Activated T-helper 9 cell treated with anti-CD3 and anti-CD28 coated beads, Interleukin-2, amount 50 U/mL, for 16 hours (primary cell): ENCODE measurements at places on chromosomes 13 and 19.

- DNase-seq: no peak
These were observed 14.2 kb upstream of the PNMA8C start for GRCh38 chr19:46442808-46443450.

- no peak for DNase-seq
These were observed 51.3 kb downstream of the SUCLA2 start for GRCh38 chr13:47949799-47950198.

- DNase-seq: no peak
These were observed 22.0 kb upstream of the GPR18 start for GRCh38 chr13:99280166-99280565.

- no peak for DNase-seq
These were observed 201.5 kb upstream of the CSNK1A1L start for GRCh38 chr13:37306778-37307544.

DNA sequence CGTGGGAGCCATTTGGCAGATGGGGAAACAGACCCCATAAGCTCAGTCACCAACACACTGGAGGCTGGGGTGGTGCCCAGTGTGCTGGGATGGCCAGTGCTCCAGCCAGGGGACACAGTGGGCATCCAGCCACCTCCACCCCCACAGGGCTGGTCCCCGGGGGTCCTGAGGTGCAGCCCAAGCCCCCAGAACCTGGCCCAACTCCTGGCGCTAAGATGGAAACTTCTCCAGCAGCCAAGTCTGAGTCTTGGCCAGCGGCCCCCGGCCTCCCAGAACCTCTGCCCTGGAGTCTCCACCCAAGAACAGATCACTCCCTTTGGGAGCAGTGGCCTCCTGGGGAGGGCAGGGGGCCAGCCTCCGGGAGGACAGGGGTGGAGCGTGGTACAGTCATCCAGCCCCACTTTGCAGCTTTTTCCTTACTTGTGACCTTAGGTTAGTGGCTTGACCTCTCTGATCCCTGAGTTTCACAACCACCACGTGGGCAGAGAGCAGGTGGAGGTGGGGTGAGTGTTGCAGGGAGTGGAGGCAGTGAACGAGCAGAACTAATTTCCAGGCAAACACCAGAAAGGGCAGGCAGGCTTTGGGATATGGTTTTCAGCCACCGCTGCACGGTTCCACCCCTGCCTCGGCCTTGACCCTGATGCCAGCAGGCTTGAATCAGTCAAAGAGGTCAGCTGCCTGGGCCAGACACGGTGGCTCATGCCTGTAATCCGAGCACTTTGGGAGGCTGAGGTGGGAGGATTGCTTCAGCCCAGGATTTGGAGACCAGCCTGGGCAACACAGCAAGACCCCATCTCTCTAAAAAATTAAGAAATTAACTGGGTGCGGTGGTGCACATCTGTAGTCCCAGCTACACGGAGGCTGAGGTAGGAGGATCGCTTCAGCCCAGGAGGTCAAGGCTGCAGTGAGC is 4.3 kb upstream of the NRTN start:
- DNase-seq: no peak

- no peak for DNase-seq
These were observed 40.6 kb downstream of the WDFY2 start for GRCh38 chr13:51624695-51625345.

- no peak for DNase-seq
These were observed 2.1 kb downstream of the UNC13A start for GRCh38 chr19:17686023-17686521.

DNA sequence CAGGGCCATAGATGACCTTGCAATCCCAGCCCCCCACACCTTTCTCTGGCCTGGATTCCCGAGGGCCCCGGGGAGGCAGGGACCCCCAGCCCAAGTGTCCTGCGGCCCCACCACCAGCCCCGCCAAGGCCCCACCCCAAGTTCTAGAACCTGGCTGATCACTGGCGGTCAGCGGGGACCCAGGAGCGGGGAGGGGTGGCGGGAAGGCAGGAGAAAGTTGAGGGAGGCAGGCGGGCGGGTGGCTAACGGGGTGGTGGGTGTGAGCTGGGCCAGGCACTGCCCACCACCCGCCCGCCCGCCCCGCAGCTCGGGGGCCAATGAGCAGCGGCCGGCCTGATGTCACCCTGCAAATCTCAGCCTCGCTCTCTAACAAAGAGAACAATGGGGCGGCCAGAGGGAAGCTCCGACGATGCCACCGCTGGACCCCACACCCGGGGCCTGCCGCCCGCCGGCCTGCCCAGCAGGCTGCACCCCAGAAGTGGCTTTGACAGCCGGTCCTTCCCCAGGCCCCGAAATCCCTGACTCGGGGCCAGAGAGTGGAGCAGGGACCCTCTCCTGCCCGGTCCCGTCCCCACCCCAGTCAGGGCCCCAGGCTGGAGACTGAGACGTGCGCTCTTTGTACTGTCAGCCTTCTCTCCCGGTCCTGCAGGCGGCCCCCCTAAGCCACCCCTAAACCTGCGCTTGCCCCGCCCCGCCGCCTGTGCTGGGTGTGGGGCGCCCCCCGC is 1.6 kb downstream of the MEX3D start:
- no peak for DNase-seq

GRCh38 chr13:84894749-84895148 is 904.5 kb downstream of the SLITRK6 start:
- no peak for DNase-seq

DNA sequence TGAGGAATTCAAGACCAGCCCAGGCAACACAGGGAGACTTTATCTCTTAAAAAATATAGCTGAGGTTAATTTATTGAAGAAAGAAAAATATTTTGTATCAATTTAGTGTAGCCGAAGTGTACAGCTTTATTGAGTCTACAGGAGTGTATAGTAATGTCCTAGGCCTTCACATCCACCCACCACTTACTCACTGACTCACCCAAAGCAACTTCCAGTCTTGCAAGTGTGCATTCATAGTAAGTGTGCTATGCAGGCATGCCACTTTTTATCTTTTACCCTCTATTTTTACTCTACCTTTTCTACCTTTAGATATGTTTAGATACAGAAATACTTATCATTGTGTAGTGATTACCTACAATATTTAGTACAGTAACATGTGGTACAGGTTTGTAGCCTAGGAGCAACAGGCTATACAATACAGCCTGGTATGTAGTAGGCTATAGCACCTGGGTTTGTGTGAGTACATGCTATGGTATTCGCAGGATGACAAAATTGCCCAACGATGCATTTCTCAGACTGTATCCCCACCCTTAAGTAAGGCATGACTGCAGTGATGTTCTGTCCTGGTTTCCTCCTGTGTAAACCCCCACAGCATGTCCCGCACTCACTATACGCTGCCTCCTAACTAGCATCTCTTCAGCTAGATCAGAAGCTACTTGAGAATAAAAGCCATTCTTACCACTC is 15.3 kb upstream of the ATP12A start:
- no peak for DNase-seq

DNA sequence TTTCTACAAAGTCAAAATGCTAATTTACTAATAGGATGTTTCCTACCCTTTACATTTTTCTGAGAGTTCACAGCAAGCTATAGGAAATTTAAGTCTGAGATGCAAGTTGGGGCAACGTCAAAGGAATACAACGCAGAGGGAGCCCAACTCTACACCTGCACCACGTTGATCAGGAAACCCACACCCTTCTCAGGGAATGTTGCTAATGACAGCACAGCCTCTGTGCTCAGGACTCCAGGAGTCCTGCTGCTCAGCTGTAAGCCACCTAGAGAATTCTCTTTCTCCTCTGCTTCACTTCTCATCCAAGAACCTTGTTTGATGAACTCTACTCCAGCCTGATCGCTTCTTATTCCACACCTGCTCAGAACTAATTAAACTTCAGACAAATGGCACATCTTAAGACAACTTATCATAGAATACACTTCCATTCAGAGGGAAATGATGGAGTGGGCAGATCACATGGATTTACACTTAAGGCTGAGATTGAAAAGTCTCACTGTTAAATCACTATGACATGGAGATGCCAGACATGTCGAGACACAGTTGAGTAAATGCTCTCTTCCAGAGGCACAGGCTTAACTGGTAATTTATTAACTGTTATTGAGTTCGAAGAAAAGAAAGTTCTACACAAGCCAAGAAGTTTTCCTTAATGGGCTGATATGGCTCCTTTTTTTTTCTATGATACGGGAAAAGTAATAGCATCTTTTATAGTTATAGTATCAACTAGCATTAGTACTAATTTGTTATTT is 811.6 kb upstream of the ARGLU1 start:
- no peak for DNase-seq

GRCh38 chr13:23778879-23779278 is 110.3 kb downstream of the MIPEP start:
- DNase-seq: no peak

GRCh38 chr13:22311734-22312404 is 641.0 kb downstream of the FGF9 start:
- DNase-seq: no peak

DNA sequence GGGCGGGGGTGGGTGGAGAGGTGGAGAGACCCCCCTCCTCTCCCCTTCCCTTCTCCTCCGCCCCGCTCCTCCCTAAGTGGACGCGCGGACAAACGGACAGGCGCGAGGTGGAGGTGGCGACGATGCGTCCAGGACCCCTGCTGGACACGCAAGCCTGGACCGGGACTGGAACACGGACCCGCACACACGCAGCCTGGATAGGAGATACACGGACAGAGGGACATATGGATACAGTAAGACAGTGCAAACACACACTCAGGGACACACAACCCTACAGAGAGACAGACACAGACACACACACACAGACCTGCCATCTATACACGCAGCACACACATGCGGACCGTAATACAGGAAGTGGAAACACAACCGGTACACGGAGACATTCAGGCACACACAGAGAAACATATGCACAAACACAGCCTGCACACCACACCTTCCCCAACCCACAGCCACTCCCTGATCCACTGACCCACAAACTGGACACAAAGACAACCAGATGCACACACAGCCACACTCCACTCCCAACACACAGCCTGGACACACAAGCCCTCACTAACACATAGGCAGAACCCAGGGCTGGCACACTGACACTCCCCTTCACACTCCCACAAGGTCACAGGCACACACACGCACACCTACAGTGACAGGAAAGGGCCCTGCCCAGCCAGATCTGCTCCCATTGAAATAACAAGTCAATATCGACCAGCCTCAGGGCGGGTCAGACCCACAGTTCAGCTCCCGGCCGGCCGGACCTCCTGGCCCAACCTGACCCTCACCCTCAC is 696 bp upstream of the ERFL start:
- DNase-seq: no peak

DNA sequence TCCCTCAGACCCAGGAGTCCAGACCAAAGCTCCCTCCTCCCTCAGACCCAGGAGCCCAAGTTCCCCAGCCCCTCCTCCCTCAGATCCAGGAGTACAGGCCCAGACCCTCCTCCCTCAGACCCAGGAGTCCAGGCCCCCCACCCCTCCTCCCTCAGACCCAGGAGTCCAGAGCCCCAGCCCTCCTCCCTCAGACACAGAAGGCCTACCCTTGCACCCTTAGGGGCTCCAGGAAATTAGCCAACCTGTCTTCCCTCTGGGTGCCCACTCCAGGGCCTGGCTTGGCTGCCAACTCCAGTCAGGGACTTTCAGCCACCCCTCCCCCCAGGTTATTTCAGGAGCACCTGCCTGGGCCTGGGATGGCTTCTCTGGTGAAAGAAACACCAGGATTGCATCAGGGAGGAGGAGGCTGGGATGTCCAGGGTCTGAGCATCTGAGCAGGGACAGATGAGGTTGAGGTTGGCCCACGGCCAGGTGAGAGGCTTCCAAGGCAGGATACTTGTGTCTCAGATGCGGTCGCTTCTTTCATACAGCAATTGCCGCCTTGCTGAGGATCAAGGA is at the start of gene FGF21:
Gene FGF21, plus strand, starts transcription at position 441 of the 558 bp plus-strand sequence. CDS start 713 bp downstream, outside the sequence.
- no peak for DNase-seq

DNA sequence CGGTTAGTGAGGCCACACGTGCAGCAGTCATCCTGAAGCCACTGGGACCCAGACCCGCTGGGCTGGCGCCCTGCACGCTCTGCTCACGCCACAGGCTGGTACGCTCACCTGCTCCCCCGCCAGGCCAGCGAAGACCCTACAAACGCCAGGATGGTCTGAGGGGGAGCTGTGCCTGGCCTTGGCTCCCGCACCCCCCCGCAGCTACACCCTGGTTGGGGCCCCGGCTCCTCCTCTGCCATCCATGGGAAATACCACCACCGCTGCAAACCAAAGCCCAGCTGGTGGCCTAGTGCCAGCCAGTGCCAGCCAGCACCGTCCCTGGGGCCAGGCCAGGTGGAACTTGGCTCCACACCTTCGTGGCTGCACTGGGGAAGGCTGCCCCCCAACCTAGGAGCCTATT is 23.3 kb upstream of the CACTIN start:
- DNase-seq: no peak

DNA sequence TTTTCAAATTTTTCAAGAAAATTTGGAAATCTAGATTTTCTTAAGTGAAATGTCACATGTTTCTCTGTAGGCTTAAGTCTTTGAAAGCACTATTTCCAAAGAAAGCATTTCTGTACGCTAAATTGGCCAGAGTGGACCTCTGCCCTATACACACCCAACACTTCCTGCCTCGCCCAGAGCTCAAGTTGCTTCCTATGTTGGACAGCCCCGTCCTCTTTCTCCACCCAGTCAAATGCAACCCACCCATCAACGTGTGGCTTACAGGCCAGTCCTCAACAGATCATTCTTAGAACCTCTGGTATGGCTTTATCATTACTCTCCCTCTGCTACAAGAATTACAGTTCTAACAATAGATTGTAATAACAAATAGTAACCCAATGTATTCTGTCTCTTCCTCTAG is 24.2 kb downstream of the KLF12 start:
- DNase-seq: no peak

DNA sequence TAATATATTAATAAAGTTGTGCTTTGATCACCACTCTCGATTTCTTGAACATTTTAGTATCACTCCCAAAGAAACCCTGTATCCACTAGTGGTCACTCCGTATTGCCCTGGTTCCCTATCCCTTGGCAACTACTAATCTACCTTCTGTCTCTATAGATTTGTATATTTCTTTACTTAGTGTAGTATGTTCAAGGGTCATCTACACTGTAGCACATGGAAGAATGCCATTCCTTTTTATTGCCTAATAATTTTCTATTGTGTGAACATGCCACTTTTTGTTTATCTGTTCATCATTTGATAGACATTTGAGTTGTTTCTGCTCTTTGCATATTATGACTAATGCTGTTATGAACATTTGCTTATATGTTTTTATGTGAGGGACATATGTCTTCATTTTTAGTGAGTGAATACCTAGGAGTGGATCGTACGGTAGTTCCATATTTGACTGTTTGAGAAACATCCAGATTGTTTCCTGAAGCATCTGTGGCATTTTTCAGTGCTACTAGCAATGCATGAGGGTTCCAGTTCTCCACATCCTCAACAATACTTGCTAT is 254.0 kb downstream of the GPC6 start:
- no peak for DNase-seq

DNA sequence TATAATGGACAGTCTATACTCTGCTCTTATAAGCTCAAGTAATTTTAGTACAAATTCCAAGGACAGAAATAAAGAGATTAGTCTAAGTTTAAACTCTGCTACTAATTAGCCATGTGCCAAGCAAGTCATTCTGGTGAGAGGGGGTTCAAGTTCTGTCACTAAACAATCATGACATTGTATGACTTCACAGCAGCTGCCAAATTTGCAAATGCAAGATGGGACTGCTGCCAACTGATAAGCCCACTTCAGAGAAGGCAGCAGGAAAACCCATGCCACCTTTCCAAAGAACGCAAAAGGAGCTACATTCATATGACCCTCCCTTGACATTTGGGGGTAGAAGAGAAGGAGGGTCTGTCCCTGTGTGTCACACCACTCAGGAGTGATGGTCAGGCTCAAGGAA is 60.7 kb upstream of the RFXAP start:
- no peak for DNase-seq
